Placental epithelial cell (primary cell): ENCODE measurements at places on chromosomes 7 and 10. TPM values are rescaled to one million over a fixed set of nuclear protein-coding genes. Genes with fewer than 3 reads are reported as not detected.

Gene NODAL
- 0.43 TPM in 1 of 2 replicates, not detected in the other for total RNA-seq

Gene GIMAP7
- not detected in 2 replicates for total RNA-seq

Gene ADRA2A
- total RNA-seq = 0.79 and 2.4 TPM in 2 replicates

Gene MEPCE
- total RNA-seq = 34.1 and 47.5 TPM in 2 replicates
